ENCODE measurements at places on chromosomes 4 and X.

- no peak for DNase-seq
These were observed 95.1 kb downstream of the AFAP1 start for GRCh38 chr4:7844594-7844991.

DNA sequence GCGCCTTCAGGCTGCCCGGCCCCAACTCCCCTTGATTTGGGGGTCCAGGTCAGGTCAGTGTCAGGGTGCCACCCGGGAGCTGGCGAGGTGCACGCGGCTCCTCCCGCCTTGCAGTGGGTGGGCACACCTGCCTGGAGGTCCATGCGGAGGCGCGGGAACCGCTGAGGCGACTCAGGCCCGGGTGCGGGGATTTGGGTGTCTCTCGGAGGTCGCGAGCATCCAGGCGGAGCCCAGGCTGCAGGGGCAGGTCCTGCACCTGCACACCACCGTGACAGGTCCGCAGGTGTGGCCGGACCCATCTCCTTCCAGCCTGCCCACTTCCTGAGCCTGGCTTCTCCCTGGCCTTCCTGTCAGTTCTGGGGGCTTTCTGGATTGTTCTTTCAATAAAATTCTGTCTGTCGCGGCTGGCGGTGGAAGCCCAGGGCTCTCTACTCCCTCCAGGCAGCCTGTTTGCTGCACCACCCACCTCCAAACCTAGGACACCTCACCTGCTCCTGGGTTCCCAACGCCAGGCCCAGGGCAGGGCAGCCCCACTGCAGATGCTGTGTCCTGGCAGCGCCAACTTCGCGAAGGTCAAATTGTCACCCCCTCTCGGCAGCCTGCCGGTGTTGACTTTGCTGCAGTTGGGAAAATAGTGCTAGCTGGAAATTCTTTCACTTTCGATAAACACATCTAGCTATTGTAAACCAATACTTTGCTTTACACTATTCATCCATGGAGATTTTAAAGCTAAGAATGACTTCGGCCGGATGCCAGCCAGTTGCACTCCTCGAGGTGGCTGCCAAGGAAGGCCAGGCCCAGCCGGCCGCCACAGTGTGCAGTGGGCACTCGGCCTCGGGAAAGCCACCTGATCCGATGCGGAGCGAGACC lies 35.9 kb downstream of the FGFRL1 start:
- DNase-seq, result no peak

GRCh38 chr4:14916554-14917297 lies 85.6 kb upstream of the CPEB2 start:
- no peak for DNase-seq

GRCh38 chr4:8727131-8727530 lies 134.6 kb downstream of the CPZ start:
- DNase-seq, result no peak

DNA sequence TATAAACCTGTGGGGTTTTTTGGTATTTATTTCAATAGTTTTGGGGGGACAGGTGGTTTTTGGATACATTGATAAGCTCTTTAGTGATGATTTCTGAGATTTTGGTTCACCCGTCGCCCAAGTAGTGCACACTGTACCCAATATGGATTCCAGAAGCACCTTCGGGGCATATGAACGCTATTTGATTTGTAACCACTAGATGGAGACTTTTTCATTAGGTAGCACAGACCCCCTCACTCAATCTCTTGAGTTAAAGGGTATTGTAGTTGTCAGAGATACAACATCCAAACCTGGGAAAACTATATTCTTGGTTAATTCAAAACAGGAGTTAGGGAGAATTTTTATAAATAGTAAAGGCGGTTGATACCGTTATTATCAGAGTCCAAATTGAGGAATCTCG lies 79.8 kb downstream of the SPANXN3 start:
- DNase-seq, result no peak

- no peak for DNase-seq
These were observed 141.5 kb downstream of the GLRA2 start for GRCh38 chrX:14670819-14671218.

DNA sequence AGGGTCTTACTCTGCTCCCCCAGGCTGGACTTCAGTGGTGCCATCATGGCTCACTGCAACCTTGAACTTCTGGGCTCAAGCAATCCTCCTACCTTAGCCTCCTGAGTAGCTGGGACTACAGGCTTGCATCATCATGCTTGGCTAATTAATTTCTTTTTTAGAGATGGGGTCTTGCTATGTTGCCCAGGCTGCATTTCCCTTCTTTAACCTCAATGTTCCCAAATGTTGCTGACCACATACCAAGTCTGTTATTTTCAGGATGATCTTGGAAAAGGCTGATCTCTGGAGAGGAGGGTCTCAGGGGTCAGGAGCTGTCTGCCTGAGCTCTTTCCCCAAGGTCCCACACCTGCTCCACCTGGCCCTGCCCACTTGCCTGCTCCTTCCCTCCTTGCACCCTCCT lies 13.0 kb downstream of the CACNA1F start:
- DNase-seq, result no peak

DNA sequence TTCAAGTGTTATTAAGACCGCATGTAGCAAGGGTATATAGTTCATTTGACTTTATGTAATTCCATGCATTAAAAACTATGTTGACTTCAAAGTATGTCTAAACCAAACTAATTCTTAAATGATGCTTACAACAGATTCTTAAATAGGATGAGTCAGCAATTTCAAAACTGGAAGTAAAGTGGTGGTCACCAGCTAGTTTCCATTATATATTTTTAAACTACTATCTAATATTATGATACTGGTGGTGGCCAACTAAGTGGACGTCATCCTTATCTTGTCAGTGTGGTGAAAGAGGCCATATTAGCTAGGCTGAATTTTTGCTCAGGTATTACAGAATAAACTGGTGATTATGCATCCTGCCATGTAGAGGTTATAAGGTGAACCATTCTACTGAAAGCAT lies 1.2 kb downstream of the IL15 start:
- no peak for DNase-seq

- no peak for DNase-seq
These were observed 103.5 kb downstream of the FIP1L1 start for GRCh38 chr4:53480909-53481308.

DNA sequence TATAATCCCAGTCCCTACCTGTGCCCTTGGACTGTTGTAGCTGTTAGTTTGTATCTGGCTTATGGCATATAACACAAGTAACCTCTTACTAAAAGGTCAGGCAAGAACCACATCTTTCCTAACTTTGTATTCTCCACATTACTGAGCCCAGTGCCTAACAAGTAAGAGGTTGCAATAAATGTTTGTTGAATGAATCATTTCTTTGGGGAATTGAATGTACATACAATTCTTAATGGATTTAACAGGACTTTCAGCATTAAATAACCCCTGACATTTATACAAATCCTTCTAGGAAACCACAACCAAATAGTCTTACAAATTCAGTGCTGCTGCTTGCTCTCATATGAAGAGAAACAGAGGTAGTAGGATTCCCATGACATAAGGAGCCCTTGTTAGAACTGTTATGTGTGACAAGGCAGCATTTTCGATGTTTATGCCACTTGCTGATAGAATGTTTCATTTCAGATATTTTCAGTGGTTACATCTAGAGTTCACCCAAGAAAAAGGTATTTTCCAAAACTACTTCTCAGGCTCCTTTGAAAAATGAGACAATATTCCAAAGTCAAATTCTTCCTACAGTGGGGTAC lies 62.0 kb downstream of the MBNL3 start:
- DNase-seq, result no peak

DNA sequence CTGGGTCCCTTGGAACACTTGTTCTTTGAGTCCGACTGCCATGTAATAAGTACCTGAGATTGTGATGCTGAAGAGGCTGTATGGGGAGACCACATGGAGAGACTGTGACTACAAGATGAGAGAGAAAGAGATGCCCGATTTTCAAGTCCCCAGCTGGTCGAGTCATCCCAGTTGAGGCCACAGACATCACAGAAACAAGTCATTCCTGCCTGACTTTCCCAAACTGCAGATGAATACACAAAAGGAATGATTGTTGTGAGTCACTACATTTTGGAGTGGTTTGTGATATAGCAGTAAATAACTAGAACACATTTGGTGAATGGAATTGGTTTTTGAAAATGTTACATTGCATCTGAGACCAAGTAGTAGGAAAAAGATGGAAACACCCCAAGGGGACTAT lies 9.0 kb upstream of the YIPF7 start:
- DNase-seq, result no peak
